ENCODE measurements at places on chromosomes 2 and 18.

DNA sequence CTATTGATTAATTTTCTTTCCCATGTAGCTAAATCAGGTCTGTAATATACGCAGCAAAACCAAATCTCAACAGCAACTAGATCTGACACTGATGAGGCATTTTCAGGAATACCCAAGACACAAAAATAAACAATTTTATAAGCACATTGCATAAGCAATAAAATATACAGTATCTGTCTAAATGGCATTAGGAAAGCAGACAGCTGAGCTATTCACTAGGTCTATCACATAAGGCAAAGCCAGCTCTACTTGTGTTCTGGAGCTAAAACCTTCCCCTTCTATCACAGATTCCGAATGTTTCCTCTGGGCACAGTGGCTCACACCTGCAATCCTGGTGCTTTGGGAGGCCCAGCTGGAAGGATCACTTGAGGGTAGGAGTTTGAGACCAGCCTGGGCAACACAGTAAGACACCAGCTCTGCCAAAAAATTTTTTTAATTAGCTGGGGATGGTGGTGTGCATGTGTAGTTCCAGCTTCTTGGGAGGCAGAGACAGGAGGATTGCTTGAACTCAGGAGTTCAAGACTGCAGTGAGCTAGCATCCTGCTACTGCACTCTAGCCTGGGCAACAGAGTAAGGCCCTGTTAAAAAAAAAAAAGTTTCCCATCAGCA is 21.1 kb downstream of the PTPN2 start:
- DNase-seq: no peak

GRCh38 chr2:67824186-67824585 is 238.6 kb downstream of the C1D start:
- no peak for DNase-seq

DNA sequence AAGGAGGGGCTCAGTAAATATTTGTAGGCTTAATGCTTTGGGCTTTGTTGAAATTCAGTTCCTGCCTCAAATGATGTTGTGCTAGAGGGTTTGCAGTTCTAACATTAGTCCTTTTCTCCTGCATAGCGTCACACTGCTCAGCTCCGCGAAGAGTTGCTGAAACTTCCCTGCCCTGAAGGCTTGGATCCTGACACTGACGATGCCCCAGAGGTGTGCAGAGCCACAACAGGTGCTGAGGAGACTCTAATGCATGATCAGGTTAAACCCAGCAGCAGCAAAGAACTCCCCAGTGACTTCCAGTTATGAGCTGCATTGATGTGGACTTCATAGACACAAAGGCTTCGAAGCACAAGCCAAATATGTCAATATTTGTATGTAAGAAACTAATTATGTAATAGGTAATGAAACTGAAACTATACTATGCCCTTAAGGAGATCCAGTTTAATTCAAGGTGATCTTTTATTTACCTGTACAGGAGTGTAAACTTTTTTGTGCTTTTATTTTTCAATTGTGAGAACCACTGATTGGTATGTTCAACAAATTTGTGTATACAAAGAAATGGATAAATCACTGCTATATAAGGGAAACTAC is 10.2 kb upstream of the TTC27 start:
- DNase-seq: no peak

GRCh38 chr2:65276609-65277008 is 49.0 kb downstream of the ACTR2 start:
- DNase-seq: no peak

DNA sequence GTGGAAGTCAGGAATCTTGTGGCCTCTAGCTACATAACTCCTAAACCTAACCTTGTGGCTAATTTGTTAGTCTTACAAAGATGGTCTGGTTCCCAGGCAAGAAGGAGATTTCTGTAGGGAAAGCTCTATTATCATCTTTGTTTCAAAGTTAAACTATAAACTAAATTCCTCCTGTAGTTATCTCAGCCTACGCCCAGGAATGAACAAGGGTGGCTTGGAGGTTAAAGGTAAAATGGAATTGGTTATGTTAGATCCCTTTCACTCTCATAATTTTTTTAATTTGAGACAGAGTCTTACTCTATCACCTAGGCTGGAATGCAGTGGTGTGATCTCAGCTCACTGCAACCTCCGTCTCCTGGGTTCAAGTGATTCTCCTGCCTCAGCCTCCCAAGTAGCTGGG is 24.6 kb upstream of the PDK1 start:
- DNase-seq: no peak

DNA sequence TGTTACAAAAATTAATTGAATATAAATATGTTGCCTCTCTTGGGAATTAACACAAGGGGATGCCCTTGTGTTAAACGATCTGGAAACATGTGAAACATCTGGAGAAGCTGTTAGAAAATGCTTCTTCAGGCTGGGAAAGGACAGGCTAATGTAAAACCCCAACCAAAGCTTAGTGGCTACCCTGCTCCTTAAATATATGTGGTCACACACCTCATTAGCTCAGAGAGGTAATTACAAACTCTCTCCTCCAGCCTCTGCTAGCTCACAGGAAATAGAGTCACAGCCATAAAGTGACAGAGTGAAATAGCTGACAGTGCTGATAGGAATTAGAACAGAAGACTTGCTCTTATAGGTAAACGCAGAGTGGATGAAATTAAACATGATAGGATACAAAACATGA is 155.9 kb downstream of the RAB3GAP1 start:
- no peak for DNase-seq

GRCh38 chr2:132725748-132726147 is 55.7 kb upstream of the LYPD1 start:
- DNase-seq: no peak

GRCh38 chr18:79585395-79586370 is 93.9 kb upstream of the CTDP1 start:
- no peak for DNase-seq

DNA sequence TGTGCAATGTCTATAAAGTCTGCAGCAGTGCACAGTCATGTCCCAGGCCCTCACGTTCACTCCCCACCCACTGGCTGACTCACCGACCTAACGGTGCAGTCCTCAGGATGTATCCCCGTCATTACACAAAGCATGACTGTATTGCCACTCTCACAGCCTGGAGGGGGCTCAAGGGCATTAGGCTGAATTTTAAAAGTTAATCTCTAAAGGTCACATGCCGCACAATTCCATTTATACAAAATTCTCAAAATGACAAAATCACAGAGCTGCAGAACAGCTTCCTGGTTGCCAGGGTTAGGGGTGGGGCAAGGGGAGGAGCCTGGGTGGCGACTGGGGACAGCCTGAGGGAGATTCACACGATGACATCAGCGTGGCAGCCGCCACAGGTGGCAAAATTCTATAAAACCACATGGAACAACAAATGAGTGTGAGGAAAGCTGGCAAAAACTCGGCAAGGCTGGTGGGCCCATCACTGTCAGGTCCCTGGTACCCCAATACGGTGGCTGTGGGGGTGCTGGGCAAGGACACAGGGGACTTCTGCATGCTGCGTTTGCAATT is 97.6 kb downstream of the NDUFA10 start:
- DNase-seq: no peak

DNA sequence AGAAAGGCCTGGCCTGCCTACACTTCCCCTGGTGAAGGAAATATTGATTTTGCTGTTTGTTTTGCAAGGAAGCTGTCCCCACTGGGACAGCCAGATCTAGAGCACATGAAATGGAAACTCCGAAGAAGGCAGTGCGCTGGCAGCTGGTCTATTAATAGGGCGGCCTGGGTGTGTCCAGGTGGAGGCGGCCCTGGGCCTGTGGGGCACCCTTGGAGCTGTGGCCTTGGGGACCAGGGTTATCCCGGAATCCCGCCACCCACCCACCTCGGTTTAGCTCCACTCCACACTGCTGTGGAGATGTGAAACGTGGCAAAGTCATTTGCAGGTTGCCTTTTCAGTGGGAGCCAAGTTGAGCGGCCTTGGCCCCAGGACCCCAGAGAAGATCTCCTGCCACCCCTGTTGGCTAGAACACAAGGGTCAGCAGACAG is 204.3 kb downstream of the KLHL29 start:
- DNase-seq: no peak

GRCh38 chr2:162016080-162016479 is 57.9 kb downstream of the DPP4 start:
- DNase-seq: no peak

DNA sequence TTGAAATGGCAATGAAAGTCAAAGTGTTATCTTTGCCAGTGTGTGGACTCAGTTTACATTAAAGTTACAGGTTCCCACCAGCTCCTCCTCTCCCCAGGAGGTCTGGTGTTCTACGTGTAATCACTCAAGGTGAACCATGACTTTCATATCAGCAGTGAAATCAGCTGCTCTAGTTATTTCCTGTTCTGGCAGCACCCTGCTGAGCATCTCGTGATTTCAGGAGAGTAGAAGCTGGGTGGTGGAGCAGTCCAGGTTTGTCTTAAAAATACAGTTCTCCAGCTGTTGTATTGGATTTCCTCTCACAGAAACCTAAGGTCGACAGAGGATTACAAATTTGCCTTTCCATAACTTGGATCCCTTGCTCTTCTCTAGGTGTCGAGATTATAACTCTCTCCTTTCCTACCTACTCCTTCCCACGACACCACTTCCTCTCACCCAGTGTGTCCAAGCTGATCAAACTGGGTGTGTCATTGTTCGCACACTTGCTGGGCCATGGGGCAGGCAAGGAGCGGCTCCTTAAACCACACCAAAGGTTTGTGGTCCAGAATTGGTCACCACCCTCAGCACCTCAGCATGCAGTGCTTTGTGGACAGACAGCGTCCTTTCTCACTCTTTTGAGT is 13.0 kb upstream of the ARHGAP25 start:
- no peak for DNase-seq

DNA sequence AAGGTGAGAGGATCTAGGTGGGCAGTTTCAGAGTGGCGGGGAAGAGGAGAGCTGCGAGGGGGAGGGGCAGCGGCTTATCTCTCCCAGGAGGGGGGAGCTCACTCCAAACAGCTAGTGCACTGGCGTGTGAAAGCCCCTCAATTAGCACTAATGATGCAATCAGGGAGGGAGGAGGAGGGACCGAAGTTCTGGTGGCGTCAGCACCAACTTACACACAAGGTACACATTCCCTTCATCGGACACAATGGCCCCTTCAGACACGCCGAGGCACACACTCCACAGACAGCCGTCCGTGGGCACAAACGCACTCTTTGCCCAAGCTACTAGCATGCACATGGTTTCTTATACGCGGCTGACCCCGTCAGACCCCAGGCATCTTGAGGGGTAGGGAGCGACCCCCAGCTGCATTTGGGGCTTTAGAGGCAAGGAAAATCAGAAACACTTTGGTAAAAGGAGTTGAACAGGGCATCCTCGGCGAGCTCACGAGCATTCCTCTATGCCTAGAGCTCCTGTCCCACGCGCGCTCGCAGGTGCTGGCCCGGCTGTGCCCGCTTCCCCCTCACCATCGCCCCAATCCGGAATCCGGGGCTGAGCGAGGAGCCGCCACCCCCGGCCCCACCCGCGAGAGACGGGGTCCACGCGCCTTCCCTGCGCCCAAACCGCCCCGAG is 868 bp upstream of the PKDCC start:
- DNase-seq: no peak

GRCh38 chr2:82735336-82735735 is 1723.7 kb downstream of the SUCLG1 start:
- DNase-seq: no peak

DNA sequence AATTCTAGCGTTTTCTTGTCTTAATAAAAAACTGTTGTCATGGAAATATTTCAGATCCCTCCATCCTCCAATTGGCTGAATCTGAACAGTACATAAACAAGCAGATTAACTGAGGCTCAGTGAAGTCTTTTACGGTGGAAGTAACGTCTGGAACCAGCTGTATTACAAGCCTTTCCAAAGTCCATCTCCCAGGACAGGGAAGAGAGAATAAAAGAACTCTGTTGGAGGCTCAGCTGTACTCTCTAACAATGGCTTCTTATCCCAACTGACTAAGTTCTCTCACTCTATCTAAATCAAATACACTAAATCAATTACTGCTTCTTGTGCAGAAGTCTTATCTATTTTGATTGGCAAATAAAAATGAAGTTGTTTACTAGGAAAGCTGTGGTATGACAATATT is 19.9 kb upstream of the NEDD4L start:
- peak; percentile 20 for DNase-seq

DNA sequence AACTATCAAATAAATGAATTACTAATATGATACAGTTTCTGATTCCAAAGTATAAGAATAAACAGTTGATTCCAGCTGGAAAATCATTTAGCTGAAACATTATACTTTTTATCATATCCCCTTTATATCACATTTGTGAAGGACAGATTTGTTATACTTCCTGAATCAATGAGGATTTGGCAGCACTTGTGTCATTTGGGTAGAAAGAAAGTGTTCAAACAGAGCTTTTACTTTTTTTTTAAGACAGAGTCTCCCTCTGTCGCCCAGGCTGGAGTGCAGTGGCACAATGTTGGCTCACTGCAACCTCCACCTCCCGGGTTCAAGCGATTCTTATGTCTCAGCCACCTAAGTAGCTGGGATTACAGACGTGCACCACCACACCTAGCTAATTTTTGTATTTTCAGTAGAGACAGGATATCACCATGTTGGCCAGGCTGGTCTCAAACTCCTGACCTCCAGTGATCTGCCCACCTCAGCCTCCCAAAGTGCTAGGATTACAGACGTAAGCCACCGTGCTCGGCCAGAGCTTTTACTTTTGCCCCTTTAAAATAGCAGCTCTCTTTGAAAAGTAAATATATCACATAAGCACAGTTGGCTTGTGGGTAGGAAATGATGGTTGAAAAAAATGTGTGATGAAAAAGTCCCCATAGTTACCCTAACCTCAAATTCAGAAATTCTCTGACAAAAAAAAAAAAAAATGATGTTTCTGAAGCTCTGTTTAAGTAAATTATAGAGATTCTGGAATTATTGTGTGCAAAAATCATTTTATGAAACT is 95.2 kb downstream of the DTNA start:
- no peak for DNase-seq

DNA sequence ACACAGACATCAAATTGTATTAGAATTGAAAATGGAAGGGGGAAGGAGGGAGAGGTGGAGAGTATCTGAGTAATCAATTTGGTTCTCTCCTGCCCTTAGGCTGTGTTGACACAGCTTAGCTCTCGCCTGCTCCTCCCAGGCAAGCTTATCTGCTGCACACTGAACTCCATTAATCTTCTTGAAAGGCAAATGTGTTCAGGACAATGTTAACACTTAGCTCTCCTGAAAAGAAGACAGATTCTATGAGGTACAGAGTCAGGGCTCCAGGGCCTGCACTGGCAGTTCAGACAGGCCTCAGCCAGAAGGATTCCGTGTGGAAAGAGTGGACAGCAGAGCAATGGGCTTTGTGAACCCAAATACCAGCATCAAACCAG is 430.0 kb upstream of the TNP1 start:
- peak; percentile 34 for DNase-seq

DNA sequence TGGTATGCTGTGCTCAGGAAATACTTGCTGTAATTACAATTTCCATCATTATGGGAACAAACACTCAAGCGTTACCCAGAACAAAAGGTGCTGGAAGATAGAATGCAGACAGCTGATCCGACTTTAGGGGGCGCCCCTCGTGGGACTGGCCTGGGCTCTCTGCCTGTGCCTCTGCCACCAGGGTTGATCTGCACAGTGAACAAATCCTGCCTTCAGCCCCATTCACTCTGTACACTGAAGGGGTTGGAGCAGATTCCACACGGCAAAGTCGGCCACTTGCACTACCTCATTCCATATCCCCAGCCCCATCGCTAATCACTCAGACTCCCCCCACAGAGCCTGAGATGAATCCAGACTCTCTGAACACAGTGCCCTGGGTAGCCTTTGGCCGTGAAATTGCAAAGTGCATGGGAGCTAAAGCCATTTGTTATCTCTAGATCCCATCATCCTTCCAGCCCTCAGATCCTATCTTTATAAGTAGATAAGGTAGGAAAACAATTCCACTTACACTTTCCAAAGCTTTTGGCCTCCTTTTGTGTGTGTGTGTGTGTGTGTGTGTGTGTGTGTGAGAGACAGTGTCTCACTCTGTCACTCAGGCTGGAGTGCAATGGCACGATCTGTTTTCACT is 69.3 kb downstream of the INPP5D start:
- peak; percentile 14 for DNase-seq
